ENCODE measurements at places on chromosomes 5 and 9.

DNA sequence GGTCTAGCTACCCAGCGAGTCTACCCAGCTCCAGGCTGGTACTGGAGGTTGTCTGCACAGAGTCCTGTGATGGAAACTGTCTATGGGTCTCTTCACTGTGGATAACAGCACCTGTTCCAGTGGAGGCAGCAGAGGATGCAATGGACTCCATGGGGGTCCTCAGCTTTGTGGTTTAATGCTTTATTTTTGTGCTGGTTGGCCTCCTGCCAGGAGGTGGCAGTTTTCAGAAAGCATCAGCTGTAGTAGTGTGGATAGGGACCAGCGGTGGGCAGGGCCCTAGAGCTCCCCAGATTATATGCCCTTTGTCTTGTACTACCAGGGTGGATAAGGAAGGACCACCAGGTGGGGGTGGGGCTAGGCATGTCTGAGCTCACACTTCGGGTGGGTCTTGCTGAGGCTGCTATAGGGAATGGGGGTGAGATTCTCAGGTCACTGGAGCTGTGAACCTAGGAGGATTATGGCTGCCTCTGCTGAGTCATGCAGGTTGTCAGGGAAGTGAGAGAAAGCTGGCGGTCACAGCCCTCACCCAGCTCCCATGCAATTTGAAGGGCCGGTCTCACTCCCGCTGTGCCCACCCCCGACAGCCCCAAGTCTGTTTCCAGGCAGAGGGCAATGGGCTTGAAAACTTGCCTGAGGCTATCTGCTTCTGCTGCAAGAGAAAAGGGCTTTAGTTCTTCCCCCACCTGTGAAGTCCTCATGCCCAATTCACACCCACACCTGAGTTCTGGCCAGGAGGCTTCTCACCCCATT, 397.1 kb downstream of the TLE1 start:
- DNase-seq, result no peak

- DNase-seq, result no peak
Observed at GRCh38 chr5:34533582-34534522, 122.3 kb upstream of the RAI14 start.

- DNase-seq, result no peak
Observed at GRCh38 chr9:17535176-17535575, 43.7 kb upstream of the SH3GL2 start.

- DNase-seq, result no peak
Observed at GRCh38 chr5:168163966-168164365, 127.5 kb upstream of the WWC1 start.

DNA sequence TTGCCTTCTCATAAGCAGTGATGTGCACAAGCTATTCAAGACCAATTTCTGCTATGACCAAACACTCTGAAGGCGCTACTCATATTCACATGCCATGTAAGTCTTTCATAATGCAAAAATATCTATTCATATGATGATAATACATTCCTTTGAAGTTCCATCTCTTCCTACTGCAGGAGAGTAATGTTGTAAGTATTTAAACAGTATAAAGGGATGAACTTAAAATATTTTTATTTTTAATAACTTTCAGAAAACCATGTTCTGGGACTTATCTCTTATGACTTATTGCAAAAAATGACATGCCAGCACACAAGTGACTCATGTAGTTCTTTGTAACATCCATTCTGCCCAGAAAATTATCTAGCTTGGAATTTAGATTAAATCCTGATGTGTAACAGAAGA, 376.4 kb downstream of the KCTD16 start:
- DNase-seq, result no peak

DNA sequence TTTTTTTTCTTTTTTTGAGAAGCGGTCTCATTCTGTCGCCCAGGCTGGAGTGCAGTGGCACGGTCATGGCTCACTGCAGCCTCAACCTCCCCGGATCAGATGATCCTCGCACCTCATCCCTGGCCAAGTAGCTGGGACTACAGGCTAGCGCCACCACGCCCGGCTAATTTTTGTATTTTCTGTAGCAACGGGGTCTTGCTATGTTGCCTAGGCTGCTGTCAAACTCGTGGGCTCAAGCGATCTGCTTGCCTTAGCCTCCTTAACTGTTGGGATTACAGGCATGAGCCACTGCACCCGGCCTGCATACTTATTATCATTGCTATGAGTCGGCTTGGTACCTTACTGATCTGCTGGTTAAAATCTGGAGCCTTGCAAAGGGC, 790 bp upstream of the IARS1 start:
- no peak for DNase-seq

DNA sequence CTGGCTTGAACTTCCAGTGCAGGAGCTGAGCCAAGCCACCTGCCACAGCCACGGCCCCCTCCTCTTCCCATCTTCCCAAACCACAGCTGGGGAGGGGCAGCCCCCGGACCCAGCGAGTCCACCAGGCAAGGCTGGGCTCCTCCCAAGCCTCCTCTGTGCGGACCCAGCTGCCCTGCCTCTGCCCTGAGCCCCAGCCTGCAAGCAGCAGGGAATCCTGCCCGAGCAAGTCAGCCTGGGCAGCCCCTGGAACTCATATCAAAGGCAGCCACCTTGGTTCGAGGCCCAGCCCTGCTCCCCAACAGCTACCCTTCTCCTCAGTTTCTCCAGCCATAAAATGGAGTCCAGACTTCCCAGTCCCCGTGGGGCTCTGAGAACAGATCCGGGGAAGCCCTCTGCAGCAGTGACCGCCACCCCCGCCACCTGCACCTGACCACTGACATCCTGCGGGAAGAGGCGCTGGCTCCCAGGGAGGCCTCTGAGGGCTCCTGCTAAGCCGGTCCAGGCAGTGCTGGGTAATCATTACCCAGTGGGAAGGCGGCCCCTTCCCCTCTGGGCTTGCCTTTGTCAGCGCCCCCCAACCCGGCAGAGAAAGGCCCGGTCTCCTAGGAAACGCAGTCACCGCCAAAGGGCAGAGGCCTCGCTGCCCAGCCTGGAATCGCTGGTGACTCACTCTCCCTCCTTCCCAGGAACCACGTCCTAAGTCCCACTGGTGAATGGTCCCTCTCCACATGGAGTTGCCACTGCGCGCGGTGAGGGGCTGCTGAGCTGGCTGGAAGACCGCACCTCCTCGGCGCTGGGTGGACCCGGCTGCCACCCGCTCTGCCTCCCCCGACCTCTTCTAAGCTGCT, 1.5 kb downstream of the VAV2 start:
- DNase-seq, result no peak

GRCh38 chr9:119802133-119802532, 432.9 kb upstream of the BRINP1 start:
- DNase-seq, result no peak

- peak; percentile 86 for DNase-seq
Observed at GRCh38 chr9:5626727-5627634, 1.9 kb upstream of the RIC1 start.

DNA sequence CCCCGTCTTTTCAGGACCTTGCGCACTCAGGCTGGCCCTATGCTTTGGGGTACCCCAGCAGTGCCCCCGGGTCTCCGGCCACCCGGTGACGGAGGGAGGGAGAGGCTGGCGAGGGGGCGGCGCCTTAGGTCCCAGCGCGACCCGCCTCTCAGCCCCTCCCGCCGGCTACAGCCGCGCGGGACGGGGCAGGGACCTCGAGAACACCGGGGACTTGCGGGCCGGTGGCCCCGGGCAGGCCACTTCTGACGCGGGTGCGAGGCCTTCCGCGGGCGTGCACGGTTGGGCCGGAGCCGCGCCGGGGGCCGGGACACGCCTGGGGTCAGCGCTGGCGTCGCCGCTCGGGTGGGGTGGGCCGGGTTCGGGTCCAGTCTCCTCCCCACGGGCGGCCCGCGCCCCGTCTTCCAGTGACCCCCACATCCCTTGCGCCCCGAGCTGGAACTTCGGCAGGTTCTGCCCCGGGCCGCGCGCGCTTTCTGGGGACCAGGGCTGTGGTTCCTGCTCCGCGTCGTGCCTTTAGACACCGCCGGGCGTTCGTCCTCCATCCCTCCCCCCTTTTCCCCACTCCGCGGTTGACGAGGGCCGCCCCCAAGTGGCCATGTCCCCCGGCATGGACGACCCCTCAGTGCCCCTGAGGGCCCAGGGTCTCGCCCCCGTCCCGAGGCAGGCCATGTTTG, 3.8 kb upstream of the SQSTM1 start:
- DNase-seq, result no peak

GRCh38 chr5:55829956-55830355, 21.2 kb upstream of the IL31RA start:
- DNase-seq, result no peak

DNA sequence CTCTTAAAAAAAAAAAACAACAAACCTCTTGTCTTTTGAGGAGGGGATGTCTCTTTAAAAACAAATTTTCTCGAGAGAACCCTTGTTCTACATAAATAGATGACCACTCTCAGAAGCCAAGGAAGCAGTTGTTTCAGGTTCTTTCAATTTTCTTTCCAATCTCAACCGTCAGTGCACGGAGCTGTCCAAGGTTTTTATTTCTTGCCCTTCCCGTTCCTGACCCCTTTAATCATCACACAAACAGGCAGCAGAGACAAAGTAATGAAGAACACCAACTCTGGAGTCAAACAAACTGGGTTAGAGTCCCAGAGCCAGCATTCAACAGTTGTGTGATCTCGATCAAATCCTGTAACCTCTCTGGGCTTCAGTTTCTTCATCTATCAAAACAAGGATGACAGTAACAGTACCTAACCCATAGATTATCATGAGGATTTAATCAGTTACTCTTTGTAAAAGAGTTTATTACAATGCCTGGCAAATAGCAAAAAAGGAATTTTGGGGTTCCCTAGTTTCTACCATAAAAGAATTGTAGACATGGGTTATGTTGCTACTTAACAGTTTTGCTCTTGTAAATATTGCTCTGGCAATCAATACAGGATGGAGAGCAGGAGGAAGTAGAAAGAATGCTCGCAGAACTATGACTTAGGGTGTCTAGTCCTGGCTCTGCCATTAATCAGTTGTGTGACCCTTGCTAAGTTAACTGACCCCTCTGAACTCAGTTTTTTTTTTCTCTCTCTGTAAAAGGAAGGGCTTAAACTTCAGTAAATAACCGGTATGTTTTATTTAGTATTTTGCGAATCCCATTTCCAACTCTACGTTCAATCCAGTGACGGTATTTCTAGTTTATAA, 1.0 kb upstream of the NIM1K start:
- DNase-seq, result no peak

DNA sequence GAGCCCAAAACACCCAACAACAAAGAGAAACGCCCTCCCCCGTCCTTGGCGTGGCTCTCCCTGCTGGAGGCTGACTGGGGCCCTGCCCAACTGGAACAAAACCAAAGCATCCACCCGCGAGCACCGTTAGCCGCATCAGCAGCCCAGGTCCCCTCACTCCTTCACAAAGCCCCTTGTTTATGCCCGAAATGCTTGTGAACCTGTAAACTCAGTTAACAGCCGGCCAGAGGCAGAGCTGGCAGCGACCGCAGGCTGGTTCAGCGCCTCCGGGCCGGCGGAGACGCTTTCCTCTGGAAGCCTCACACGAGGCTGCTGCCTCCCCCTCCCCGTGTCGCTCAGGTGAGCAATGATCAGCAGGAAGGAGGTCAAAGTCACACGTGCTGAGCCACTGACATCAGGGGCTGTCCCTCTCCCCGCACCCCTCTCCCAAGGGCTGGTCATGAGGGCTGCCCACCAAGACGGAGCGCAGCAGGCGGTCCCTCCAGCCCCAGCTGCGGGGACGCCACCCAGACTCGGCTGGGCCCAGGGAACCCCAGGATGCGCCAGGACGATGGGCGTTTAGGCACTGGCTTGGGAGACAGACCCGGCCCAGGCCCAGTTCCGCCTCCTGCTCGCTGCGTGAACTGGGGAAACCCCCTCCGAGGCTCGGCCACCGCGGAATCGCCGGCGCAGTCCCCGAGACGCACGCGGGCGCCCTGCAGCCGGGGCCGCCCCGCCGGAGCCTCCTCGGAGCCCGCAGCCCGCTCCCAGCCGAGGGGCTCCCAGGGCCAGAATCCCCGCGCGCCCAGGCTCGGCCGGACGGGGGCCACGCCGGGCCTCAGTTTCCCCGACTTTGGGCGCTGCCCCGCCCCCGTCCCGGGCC, 563 bp downstream of the SNAPC4 start:
- DNase-seq, result peak; percentile 42

DNA sequence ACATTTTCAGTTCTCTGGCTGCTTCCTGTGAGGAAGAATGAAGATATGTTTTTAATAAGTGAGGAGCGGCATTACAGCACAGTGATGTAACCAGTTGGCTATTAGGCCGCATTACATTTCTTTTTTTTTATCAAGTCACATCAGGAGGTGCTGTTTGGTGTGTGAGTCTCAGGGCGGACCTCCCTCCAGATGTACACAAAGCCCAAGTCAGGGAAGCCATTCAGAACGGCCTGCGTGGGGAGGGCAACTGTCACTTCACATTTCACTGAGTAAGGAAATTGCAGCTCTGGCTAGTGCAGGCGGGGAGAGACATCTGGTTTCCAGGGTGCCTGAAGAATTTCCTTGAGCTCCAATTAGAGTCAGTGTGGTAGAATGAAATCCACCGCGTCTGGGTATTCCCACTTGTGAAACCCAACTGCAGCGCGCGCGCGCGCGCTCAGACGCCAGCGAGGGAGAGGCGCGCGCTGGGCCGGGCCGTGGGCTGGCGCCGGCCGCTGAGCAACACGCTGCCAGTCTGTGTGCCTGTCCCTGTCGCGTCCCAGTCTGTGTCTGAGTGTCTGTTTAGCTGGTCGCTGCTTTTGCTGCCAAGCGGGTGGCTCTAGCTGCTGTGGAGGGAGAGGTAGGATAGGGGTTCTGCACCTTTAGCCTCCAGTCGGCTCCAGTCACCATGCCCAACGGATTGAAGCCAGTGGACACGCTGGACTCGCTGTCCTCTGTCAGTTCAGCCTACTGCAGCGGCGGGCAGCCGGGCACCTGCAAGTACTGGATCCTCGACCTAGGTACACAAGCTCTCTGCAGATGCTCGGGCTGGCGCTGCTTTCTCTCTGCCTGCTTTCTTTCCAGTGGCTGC, 140.8 kb upstream of the OTULINL start:
- DNase-seq, result no peak

DNA sequence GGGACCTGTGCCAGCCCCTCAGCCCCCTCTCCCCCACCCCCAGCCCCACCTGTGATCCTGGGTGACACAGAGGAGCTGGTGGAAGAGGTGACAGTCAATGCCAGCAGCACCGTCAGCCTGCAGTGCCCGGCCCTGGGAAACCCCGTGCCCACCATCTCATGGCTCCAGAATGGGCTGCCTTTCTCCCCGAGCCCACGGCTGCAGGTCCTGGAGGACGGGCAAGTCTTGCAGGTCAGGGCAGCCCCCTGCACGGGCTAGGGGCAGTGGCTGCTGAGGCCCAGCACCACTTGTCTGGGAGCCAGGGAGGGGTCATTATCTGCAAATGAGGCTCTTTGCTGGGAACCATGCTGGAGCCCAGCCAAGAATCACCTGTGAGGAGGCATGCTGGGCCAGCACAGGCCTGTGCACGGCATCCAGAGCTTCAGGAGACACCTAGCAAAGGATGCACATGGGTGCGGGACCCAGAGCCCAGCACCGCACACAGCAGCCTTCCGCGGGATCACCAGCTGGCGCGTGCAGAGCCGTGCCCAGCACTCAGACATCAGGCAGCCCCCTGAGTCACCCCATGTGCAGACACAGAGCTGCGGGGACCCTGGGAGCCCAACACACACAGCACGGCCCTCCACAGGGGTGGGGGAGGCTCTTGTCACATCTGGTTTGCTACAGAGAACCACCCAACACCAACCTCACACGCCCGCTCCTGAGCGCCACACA, 62.0 kb upstream of the ASS1 start:
- DNase-seq, result no peak

- DNase-seq, result no peak
Observed at GRCh38 chr5:175746851-175747250, 89.0 kb downstream of the HRH2 start.
